ENCODE measurements at places on chromosomes 13 and 19.
A peak's percentile ranks its signal among the peaks of the same experiment; 100 is the strongest.

GRCh38 chr19:4582980-4583842, 23.7 kb upstream of the SEMA6B start:
- no peak for DNase-seq

DNA sequence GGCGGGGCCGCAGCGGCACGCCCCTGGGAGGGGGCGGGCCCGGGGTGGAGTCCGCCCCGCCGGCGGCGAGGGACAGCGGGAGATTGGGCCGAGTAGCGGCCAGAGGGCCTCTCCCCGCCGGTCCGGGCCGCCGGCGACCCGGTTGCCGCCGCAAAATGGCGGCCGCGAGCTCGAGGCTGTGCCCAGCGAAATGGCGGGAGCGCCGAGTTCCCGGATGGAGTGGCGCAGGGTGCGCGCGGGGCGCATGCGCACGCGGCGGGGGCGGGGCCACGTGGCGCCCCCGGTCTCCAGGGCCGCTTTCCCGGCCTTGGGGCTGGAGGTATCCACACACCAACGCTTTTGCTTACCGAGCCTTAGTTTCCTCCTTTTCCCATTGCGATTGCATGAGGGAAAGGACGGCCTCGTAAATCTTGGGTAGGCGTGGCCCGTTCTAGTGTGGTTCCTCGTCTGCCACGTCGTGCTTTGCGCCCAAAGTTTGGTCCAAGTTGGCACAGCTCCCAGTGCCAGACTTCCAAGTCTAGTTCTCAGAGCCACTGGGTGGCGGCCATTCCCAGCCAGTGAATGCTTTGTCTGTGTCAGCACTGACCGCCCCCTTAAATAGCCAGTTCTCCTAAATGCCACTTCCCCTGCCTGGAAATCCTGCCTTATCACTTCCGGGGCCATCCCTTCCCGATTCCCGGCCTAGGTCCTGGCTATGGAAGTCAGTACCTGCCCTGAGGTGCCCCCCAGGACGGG, 513 bp downstream of the CIRBP start:
- DNase-seq = no peak

GRCh38 chr13:110949116-110949515, 34.2 kb upstream of the ANKRD10 start:
- DNase-seq = no peak

DNA sequence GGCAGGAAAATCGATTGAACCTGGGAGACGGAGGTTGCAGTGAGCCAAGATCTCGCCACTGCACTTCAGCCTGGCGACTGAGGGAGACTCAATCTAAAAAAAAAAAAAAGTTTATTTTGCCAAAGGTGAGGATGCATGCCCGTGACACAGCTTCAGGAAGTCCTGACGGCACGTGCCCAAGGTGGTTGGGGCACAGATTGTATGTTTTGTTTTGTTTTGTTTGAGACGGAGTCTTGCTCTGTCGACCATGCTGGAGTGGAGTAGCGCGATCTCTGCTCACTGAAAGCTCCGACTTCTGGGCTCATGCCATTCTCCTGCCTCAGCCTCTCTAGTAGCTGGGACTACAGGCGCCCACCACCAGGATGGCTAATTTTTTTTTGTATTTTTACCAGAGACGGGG, 3.3 kb upstream of the ZNF552 start:
- no peak for DNase-seq

- no peak for DNase-seq
Observed at GRCh38 chr19:8631425-8631819, 989 bp downstream of the NFILZ start.

GRCh38 chr13:31930901-31931522, 100.6 kb upstream of the FRY start:
- DNase-seq = no peak

GRCh38 chr19:33377586-33378475, 4.3 kb downstream of the CEBPG start:
- DNase-seq = no peak

GRCh38 chr13:111042661-111043226, 72.4 kb upstream of the ARHGEF7 start:
- no peak for DNase-seq

GRCh38 chr19:58434217-58434616, 5.7 kb downstream of the ZNF132 start:
- no peak for DNase-seq

- no peak for DNase-seq
Observed at GRCh38 chr19:4083677-4084546, 17.2 kb upstream of the ZBTB7A start.

DNA sequence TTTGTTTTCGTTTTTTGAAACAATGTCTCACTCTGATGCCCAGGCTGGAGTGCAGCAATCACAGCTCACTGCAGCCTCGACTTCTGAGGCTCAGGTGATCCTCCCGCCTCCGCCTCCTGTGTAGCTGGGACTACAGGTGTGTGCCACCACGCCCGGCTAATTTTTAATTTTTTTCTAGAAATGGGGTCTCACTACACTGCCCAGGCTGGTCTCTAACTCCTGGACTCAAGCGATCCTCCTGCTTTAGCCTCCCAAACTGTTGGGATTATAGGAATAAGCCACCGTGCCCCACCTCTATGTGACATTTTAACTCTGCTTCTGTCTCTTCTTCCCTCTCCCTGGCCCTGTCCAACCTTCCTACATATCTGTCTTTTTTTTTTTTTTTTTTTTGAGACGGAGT, 5.1 kb downstream of the ATP1A3 start:
- DNase-seq = no peak

- DNase-seq = peak; percentile 50
Observed at GRCh38 chr13:71524613-71525304, 342.2 kb downstream of the DACH1 start.

DNA sequence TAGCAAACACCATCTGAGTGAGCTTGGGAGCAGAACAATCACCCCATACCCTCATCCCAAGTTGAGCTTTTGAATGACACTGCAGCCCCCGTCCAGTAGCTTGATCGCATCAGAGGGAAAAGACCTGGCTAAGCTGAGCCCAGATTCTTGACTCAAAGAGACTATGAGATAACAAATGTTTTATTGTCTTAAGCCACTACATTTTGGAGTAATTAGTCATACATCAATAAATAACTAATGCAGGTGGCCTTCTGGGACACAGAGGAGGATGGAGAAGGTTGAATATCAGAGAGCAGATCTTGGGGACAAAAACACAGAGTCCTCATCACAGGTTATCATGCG, 24.6 kb upstream of the IGSF23 start:
- no peak for DNase-seq

DNA sequence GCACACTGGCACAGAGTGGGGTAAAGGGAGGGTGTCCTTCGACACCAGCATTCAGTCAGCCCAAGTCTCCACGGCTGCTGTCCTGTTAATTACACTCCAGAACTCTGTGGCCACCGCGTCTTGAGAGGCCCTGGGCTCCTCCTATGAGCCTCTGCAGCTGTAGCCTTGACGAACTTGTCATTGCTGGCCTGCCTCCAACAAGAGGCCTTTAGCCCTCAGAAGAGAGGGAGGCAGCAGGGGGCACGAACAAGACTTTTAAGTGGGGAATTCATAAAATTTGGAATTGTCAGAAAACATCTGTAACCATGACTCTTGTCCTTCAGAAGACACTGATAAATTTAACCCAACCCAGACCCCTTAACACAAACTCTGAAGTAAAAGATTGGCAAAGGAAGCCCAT, 241.9 kb downstream of the UQCRFS1 start:
- no peak for DNase-seq

GRCh38 chr13:51839711-51840540, 5.1 kb downstream of the TMEM272 start:
- no peak for DNase-seq

GRCh38 chr19:12162882-12163806, at the start of gene ZNF136:
Gene ZNF136, plus strand, starts transcription at chr19:12163096. Its CDS starts 108 bp downstream, at chr19:12163204.
- DNase-seq = peak; percentile 70

- DNase-seq = no peak
Observed at GRCh38 chr19:40630571-40631160, 29.5 kb downstream of the LTBP4 start.

DNA sequence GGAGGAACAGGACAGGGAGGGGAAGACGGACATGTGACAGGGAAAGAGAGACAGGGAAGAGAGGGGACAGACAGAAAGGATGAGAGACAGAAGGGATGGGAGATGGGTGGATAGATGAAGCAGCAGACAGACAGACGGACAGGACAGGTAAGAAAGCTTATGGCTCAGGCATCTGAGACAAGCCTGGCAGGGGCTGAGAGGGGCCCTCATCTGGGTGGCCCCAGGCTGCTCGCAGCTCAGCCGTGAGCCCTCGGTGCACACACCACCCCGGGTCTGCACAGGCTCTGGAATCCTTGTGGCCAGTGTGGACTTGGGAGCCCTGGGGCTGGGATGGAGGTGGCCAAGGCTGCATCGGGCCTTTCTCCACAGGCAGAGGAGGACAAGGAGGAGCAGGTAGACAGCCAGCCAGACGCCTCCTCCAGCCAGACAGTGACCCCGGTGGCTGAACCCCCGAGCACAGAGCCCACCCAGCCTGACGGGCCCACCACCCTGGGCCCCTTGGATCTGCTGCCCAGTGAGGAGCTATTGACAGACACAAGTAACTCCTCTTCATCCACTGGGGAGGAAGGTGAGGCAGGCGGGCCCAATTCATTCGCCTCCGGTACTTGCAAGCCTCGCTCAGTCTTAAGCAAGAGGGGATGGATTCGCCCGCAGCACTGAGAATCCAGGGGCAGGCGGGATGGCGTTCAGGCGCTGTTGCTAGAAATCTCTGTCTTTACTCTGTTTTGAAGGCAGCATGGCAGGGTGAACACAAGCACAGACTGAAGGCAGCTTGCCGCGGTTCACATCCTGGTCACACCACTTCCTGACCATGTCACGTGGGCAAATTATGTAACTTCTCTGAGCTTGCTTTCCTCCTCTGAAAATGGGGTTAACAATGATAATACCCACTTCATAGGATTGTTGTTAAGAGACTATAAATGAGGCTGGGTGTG, 14.0 kb downstream of the GRAMD1A start:
- DNase-seq = no peak

DNA sequence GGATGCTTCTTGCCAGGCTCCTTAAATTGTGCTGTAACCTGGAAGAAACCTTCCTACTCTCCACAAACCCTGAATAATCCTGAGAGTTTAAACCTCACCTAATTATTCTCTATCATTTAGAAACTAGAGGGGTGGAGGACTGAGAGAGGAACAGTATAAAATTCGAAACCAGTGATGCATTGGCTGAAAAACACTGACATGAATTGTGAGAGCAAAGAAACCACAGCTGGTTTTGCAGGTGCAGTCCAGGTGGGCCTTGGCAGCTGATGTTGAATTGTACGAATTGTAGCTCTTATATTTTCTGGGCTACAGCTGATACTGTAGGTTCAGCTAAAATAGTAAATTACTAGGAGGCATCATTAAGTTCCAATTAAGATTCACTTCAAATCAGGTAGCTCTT, 227.0 kb upstream of the SLITRK5 start:
- no peak for DNase-seq

- no peak for DNase-seq
Observed at GRCh38 chr19:28010656-28011055, 1202.3 kb downstream of the UQCRFS1 start.

- DNase-seq = peak; percentile 10
Observed at GRCh38 chr19:33177417-33177979, 16.6 kb upstream of the LRP3 start.

DNA sequence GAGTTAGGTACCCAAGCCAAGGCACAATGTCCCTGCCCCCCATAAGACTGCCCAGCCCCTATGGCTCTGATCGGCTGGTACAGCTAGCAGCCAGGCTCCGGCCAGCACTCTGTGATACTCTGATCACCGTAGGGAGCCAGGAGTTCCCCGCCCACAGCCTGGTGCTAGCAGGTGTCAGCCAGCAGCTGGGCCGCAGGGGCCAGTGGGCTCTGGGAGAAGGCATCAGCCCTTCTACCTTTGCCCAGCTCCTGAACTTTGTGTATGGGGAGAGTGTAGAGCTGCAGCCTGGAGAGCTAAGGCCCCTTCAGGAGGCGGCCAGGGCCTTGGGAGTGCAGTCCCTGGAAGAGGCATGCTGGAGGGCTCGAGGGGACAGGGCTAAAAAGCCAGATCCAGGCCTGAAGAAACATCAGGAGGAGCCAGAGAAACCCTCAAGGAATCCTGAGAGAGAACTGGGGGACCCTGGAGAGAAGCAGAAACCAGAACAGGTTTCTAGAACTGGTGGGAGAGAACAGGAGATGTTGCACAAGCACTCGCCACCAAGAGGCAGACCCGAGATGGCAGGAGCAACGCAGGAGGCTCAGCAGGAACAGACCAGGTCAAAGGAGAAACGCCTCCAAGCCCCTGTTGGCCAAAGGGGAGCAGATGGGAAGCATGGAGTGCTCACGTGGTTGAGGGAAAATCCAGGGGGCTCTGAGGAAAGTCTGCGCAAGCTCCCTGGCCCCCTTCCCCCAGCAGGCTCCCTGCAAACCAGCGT, 3.0 kb upstream of the KMT2B start:
- no peak for DNase-seq

- DNase-seq = no peak
Observed at GRCh38 chr19:8094336-8094735, 41.8 kb downstream of the CCL25 start.

DNA sequence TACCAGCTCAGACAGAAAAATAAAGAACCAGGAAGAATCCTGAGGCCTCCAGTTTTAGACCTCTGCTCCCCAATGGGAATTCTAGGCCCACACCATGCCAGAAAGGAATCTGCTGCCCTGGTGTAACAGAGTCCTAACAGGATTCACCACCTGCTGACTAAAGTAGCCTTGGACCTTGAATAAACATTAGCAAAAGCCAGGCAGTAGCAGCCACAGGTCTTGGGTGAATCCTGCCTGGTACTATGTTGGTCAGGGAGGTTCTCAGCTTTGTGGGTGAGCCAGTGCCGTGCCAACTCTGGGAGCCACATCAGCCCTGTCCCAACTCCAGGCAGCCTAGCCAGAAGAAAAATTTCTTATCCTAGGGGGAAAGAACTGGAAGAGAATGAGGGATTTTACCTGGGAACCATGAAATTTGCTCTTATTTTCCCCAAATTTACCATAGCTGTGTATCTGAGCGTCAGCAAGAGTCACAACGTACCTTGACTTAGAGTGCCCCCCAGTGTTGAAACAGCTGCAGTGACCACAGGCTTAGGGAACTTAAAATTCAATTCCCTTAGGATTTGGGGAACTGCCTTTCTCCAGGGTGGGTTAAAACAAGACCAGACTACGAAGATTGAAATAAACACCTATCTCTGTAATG, 1895.6 kb upstream of the PRR20A start:
- no peak for DNase-seq

DNA sequence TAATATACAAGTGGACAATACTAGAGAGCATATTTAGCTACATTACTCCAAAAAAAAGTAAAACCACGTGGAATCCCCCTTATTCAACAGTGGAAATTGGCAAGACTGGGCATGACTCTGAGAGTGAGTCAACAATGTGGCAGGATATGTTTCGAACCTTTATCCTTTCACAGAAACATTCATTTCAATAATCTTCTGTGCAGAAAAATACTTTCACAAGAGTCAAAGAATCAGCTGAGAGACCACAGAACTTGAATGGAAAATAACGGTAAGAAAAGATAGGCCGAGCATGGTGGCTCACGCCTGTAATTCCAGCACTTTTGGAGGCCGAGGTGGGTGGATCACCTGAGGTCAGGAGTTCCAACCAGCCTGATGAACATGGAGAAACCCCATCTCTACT, 25.1 kb upstream of the CD70 start:
- no peak for DNase-seq

- no peak for DNase-seq
Observed at GRCh38 chr19:41391618-41392017, 5.5 kb downstream of the EXOSC5 start.
